ENCODE measurements at places on chromosomes 12 and 14. TPM values are rescaled to one million over a fixed set of nuclear protein-coding genes. Genes with fewer than 3 reads are reported as not detected.

RPGRIP1 gene
- 0.82 TPM for polyA plus RNA-seq

- no peak for DNase-seq
Observed at GRCh38 chr14:101925152-101925551, 39.2 kb upstream of the DYNC1H1 start.

DNA sequence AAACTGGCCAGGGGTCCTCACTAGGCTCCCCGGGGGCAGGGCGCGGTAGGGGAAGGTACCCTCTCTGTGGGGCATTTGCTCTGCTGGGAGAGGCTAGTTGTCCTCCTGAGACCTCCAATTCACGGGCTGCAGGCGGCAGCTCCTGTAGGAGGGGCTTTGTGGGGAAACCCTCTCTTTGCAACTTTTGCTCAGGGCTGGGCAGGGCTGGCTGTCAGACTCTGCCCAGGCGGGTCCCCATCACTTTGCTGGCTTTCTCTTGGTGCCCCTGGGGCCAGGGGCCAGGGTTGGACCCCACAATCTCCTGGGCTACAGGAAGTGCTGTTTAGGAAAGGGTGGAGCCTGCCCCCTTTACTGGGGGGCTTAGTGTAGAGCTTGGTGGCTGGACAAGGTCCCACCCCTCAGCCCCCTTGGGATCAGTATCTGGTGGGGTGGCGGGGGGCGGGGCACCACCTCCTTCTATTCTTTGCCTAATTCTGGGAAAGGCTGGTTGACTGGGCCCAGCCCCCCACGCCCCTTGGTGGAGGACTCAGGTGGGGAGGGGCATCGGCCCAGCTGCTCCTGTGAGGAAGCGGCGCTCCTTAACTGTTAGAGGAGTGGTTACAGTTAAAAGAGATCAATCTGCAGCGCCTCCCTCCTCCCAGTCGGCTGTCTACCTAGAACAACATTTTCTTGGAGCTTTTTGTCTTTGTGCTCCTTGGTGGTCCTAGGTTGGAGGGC, 918.7 kb downstream of the AACS start:
- DNase-seq: no peak

HOXC12 gene
- polyA plus RNA-seq: not detected

DNA sequence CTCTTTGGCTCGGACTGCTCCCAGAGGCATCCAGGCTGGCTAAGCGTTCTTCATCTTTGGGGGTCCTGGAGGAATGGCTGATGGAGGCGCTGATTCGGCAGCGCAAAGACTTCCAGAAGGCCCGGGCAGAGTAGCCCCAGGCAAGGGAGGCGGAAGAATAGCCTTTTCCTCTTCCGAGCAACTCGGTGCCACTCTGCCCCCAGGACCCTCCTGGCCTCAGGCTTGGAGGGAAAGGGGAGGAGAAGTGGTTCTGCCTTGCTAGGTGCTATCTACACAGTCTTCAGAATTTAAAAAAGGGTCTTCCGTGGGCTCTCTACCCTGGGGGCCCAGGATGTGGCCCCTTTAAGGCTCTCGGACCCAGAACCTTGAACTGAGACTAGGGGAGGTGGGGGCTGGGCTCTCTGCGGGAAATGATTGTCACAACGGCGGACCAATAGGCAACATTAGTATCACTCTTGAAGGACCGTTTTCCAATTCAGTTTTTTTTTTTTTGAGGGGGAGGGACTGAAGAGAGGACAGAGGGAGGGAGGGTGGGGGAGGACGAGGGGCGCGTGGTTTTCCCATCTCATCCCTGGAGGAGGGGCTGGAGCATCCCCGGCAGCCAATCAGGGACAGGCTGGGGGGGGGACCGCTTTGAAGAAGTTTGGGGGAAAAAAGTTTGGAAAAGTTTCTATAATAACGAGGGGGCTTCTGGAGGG, at the start of gene NFATC4:
Gene NFATC4 (plus strand): TSS at position 671 of the 698 bp plus-strand sequence. CDS start 157 bp downstream, outside the sequence.
- DNase-seq: peak; percentile 92

ITFG2 gene
- 32.6 TPM for polyA plus RNA-seq

Measured in forelimb muscle (tissue), 1 donor.